Activated T-helper 1 cell treated with anti-CD3 and anti-CD28 coated beads, Interleukin-2, amount 50 U/mL, for 16 hours (primary cell): ENCODE measurements at places on chromosomes 13 and 19.
A peak's percentile ranks its signal among the peaks of the same experiment; 100 is the strongest.

DNA sequence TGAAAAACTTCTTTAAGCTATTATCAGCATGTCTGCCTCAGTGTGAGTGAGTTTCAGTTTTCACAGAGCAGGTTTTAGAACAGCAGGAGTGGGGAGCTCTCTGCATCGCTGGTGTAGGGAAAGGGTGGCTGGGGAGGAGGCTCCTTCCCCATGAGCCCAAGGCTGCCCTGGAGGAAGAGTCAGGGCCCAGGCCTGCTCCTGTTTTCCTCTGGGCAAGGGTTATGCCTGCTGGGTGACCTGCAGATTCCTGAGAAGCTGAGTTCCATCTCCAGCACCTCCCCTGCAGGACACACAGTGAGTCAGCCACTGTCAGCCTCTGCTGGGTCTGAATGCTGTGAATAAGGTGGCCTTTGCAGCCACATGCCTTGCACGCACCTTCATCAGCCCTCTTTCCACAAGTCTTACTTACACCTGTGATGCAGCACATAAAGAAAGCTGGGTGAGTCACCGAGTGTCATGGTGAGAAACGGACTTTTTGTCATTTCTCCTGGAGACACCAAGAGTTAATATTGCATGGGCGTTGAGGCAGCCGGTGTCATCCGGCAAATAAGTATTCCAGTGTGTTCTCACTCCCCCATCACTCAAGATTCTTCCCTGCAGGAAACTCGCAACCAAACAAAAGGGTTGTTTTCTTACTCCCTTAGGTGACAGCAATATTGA, 186.4 kb upstream of the KL start:
- no peak for DNase-seq

GRCh38 chr19:5321851-5322681, 18.5 kb downstream of the PTPRS start:
- no peak for DNase-seq

GRCh38 chr13:81487151-81487550, 1146.2 kb upstream of the SPRY2 start:
- DNase-seq: no peak

- DNase-seq: no peak
Measured at GRCh38 chr13:35882722-35883497, 248.3 kb downstream of the DCLK1 start.

DNA sequence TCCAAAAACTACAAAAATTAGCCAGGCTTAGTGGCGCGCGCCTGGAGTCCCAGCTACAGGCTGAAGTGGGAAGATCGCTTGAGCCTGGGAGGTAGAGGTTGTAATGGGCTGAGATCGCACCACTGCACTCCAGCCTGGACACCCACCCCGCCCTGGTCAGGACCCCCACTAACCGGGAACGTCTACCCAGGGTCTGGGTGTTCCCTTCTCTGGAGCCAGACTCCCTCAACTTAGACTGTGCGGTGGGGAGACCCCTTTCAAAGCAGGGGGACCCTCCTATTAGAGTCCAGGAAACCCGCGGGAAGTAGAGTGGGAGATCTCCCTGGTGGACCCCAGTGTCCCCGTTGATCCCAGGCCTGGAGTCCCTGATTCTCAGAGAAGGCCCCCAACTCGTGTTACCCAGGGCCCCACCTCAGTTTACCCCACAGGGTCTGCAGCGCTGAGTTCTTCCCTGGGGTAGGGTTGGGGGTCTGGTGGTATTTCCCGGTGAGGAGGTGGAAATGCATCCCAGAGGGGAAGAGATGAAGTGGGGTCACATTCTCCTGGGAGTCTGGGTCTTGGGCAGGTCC, 6.1 kb upstream of the ARRDC2 start:
- no peak for DNase-seq

DNA sequence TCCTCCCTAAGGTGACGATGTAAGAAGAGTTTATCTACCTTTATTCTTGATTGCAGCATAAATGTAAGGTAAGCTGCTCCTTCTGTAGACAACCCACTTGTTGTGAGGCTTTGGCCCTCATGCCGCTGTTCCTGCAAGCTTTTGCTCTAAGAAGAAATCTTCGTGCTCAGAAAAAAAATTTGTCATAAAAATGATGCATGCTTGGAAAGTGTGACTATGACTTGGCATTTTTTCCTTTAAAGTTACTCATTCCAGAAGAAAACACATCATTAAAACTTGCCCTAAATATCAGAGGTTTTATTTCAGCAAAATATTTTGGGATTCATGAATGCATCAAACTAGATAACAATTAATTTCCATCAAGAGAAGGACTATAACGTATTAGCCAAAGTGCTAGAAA, 39.8 kb downstream of the KCTD12 start:
- no peak for DNase-seq

DNA sequence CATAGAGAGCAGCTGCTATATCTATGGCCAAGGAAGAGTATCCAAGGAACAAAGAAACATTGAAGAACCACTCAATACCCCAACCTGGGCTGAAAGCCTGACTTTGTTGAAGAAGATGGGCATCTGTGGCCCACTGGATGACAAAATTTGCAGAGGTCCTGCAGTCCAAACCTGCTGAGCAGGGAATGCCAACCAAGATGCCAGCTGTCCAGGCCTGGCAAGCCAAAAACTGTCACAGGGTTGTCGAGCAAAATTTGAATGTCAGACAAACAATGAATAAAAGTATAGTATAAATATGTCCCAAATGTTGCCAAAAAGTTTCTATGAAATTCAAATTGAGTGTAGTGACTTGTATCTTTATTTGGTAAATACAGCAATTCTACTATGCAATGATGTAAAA, 1040.2 kb downstream of the PCDH9 start:
- DNase-seq: no peak

DNA sequence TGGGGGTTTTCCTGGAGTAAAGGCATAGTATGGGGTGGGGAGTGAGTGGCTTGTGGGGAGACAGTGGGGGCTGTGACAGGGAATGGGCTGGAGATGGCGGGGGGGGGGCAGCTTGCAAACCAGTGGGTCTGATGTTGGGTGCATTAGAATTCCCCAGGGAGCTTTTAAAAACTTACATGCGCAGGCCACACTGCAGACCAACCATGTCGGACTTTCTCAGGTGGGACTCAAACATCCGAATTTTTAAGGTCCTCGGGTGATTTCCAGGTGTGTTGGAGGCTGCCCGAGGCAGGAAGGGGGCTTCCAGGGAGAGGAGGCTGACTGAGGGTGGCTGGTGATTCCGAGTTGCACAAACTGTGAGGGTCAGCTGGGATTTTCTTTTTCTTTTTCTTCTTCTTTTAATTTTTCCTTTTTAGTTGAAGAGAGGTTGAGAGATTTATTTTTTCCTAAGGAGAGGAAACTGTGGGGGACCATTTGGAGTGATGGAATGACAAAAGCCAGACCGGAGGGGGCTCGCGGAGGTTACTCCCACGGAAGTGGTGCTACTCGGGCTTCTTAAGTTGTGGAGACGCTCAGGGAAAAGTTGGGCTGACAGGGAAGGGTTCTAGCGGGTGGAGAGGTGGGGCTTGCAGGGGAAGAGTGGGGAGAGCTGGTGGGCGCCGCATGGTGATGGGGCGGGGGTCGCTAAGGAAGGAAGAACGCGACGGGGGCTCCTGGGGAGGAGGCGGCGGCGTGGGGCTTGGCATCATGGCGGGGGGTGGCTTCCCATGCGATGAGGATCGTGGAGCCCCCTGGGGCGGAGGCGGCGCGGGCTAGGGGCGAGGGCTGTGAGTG, 997 bp upstream of the CACNG8 start:
- DNase-seq: no peak

GRCh38 chr19:13154241-13154778, 4.1 kb downstream of the IER2 start:
- DNase-seq: peak; percentile 38

DNA sequence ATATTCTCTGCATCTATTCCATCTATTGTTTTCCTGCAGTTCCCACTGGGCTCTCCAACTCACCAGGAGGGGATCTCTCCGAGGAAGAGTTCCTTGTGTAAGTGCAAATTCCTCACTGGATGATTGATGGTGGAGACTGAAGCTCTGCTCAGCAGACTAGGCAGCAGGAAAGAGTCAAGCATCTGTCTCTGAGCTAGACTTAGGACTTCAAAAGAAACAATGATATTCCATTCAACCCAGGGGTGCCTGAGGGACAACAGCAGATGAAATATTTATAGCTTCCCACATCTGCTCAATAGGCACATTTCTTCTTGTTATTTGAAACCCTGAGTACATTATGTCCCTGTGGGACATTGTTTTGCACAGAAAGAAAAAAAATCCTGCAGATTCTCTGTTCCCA, at the start of the genes OR7A5 and OR7C1:
OR7A5 (minus strand) TSS at position 175 of the 400 bp plus-strand sequence. CDS start 6,944 bp downstream, outside the sequence.
OR7C1 (minus strand) TSS at position 175 of the 400 bp plus-strand sequence. CDS start 35,049 bp downstream, outside the sequence.
- DNase-seq: no peak

GRCh38 chr19:5170329-5170745, 170.3 kb downstream of the PTPRS start:
- peak; percentile 14 for DNase-seq

DNA sequence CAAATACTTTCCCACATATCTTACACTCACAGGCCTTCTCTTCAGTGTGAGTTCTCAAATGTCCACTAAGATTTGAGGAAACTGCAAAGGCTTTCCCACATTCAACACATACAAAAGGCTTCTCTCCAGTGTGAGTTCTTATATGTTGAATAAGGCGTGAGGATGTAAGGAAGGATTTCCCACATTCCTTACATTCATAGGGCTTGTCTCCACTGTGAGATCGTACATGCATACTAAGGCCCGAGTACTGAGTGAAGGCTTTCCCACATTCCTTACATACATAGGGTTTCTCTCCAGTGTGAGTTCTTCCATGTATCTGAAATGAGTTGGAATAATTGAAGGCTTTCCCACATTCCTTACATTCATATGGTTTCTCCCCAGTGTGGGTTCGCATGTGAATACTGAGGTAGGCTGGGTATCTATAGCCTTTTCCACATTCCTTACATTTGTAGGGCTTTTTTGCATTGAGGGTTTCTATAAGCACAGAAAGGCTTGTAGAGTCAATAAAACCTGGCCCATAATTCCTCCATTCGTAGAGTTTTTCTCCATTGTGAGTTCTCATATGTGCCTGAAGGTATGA, 9.6 kb downstream of the ZNF426 start:
- DNase-seq: no peak

GRCh38 chr13:96816874-96817273, 177.4 kb downstream of the OXGR1 start:
- no peak for DNase-seq

- DNase-seq: no peak
Measured at GRCh38 chr13:26486550-26486949, 70.9 kb upstream of the WASF3 start.

DNA sequence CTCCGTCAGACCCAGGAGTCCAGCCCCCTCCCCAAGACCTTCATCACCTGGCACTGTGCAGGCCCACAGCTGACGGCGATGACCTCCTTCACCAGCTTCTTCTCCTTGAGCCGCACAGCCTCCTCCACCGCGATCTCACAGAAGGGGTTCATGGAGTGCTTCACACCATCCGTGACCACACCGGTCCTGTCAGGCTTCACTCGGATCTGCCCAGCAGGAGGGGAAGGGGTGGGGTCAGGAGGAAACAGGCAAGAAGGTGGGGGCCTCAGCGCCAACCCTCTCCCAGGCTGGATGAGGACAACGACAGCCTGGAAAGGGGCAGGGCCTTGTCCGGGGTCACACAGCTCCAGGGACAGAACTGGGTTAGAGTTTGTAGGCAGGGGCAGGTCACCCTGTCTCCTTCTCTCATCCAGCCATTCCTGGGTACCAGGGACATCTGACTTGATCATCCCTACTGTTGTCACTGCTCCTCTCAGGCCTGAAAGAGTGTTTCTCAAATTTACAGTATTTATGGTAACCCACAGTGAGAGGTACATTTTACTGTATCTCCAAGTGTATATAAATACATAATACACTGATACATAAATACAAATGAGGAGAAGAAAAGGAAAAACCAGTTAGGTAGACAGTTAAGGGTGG, 12.0 kb downstream of the ETFB start:
- no peak for DNase-seq

- no peak for DNase-seq
Measured at GRCh38 chr13:69288026-69288425, 819.6 kb upstream of the ATXN8OS start.

DNA sequence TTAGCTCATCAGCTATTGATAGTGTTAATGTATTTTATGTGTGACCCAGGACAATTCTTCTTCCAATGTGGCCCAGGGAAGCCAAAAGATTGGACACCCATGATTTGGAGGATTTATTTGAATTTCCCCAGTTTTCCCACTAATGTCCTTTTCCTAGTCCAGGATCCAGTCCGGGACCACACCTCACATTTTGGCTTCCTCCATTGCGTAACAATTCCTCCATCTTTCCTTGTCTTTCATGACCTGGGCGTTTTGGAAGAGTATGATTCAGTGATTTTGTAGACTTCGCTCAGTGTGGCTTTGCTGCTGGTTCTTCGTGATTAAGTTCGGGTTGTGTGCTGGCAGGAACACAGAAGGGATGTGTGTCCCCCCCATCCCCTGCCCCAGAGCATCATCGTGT, 3.3 kb upstream of the ATP4A start:
- no peak for DNase-seq

DNA sequence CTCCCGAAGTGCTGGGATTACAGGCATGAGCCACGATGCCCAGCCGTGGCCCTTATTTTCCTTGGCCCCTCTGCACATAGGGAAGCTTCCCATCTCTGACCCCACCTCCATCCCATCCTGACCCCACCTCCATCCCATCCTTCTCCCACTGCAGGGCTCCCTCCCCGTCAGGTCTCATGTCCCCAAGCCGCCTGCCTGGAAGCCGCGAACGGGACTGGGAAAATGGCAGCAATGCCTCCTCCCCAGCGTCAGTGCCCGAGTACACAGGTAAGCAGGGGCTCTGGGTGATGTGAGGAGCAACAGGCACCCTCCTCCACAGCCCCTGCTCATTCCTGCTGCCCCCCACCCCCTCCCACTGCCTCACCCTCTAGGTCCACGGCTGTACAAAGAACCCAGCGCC, 12.2 kb downstream of the XAB2 start:
- no peak for DNase-seq

GRCh38 chr13:59476366-59476765, 687.4 kb downstream of the DIAPH3 start:
- no peak for DNase-seq

DNA sequence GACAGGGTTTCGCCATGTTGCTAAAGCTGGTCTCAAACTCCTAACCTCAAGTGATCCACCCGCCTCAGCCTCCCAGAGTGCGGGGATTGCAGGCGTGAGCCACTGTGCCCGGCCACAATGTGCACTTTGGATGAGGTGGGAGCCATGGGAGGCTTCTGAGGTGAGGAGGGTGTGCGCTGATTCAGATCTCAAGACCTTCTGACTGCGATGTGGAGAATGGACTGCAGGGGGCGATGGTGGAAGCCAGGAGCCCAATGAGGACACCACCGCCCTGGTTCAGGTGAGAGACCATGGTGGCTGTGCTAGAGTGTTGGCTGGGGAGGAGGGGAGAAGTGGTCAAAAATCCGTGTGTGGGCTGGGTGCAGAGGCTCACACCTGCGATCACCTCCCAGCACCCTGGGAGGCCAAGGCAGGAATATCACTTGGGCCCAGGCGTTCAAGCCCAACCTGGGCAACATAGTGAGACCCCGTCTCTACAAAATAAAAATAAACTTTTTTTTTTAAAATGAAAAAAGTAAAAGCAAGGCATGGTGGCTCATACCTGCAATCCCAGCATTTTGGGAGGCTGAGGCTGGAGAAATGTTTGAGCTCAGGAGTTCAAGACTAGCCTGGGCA, 5.6 kb downstream of the INAFM1 start:
- DNase-seq: peak; percentile 18
